Fibroblast of lung (primary cell): ENCODE measurements at places on chromosomes 4 and X. TPM values are rescaled to one million over a fixed set of nuclear protein-coding genes. Genes with fewer than 3 reads are reported as not detected.

Gene ZMAT1
- polyA plus RNA-seq, result 0.09 and 0.47 TPM in 2 replicates

Gene KLHL34
- 0.01 TPM in 1 of 2 replicates, not detected in the other for polyA plus RNA-seq

Gene ATOH1
- polyA plus RNA-seq, result not detected in 2 replicates

Gene EVC2
- polyA plus RNA-seq, result 1.3 and 1.4 TPM in 2 replicates

Gene TEX13C
- polyA plus RNA-seq, result not detected in 2 replicates

Gene SULT1E1
- not detected in 2 replicates for polyA plus RNA-seq

Gene GLOD5
- not detected in 2 replicates for polyA plus RNA-seq

Gene EGFL6
- polyA plus RNA-seq, result 0.32 and 0.71 TPM in 2 replicates

Gene ENOPH1
- 17.1 and 22.0 TPM in 2 replicates for polyA plus RNA-seq

Gene PDE6B
- polyA plus RNA-seq, result 0.15 TPM in 1 of 2 replicates, not detected in the other

Gene CSAG2
- polyA plus RNA-seq, result not detected in 2 replicates

Gene PCDH19
- polyA plus RNA-seq, result 0.05 and 0.06 TPM in 2 replicates

Gene SMARCA1
- polyA plus RNA-seq, result 38.3 and 74.5 TPM in 2 replicates

Gene TMEM150C
- polyA plus RNA-seq, result 0.21 and 0.24 TPM in 2 replicates
